ENCODE measurements at places on chromosomes 16 and 17.

DNA sequence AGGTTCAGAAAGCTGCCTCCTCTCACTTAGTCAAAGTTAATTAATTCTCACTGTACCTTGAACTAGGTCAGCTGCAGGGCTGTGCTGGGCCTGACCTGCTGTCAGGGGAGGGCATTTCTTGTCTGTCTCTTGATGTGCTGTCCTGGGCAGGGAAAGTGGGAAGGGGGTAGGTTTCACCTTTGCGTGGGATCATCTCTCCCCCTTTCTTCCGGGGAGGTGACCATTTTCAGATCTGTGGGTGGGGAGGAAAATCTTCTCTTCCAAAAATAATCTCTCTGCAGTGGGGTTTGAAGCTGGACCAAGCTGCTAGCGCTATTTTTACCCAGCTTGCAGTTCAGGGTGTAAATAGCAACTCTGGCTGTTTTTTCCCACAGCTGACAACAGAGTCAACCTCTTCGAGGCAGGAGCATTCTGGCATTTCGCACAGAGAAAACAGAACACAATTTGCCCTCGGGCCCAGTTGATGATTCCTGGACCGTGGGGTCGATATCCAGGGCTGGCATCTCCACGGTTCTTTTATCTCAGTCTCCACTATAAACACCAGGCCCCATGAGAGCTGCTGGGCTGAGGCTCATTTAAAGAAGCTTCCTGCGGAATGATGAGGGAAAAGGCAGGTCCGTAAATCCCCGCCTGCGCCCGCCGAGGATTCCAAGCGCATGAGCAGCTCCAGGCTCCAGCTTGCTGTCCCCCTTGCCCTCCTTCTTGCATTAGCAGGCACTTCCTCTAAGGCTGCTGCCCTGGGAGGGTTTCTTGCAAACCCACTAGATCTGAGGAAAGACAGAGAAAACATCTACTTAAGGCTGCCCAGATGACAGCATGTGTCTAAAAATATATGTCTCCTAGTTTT lies 93.9 kb downstream of the YPEL2 start:
- no peak for DNase-seq

GRCh38 chr17:58005728-58006559 lies 1.1 kb downstream of the SRSF1 start:
- peak; percentile 62 for DNase-seq

DNA sequence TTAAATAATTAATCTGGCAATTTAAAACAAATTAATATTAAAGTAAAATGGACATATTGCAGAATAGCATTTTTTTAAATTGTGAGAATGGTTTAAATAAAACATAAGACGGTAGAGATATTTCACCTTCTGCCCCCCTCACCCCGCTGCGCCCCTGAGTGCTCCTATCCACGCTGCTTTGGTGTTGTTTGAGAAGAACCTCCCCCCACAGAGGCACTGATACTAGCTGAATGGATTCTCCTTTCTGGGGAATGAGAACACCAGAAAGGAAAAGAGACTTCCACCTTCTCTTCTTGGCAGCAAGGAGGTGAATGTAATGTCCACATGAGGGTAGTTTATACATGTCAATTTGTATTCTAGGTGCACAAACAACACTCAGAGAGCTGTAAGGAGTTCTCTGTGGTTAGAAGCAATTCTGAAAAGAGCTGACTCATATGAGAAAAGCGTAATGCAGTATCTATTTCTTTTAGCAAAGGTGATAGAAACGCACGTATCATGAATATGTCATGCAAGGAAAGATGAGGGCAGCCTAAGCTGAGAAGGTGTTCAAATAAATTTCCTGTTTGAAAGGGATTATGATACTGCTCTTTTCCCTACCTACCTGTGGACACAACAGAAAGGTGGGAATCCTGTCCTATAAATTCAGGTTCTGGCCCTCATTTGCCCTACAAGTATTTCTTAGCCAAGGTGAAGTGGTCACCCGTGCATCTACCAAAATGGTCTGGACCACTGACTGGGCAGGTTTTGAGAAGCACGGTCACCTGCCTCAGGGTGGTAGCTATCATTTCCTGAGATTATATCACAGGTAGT lies 126.9 kb downstream of the PARN start:
- DNase-seq, result no peak

DNA sequence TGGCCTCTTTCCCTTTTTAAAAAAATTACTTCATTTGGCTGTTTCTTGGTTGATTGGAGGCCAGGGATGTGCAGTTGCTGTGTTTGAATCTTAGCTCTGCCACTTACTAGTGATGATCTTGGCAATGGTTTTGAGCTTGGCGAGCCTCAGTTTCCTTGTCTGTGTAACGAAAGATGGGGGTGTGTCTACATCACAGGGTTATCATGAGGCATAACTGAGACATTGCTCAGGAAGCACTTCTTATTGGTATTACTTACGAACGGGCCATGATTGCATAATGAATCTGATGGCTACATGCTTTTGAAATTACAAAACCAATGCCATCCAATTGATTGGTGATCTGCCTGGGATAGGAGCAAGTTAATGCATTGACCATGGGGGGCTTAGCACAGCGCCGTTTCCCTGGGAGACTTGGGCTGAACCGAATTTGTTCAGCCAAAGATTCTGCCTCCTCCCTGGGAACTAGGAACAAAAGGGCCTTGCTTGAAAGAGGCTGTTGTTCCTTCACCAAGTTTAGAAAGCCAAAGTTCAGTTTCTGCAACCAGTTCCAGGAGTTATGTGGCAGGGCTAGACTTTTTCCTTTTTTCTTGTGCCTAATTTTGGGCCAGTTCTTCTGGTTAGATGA lies 21.9 kb downstream of the CMIP start:
- no peak for DNase-seq

DNA sequence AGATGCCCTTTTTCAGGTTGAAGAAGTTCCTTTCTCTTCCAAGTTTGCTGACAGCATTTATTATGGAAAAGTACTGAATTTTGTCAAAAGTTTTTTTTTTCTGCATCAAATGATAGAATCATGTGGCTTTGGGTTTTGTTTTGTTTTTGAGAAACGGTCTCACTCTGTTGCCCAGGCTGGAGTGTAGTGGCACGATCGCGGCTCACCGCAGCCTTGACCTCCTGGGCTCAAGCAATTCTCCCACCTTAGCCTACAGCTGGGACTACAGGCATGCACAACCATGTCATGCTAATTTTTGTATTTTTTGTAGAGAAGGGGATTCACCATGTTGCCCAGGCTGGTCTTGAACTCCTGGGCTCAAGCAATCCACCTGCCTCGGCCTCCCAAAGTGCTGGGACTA lies 7.3 kb downstream of the CMTM4 start:
- no peak for DNase-seq

DNA sequence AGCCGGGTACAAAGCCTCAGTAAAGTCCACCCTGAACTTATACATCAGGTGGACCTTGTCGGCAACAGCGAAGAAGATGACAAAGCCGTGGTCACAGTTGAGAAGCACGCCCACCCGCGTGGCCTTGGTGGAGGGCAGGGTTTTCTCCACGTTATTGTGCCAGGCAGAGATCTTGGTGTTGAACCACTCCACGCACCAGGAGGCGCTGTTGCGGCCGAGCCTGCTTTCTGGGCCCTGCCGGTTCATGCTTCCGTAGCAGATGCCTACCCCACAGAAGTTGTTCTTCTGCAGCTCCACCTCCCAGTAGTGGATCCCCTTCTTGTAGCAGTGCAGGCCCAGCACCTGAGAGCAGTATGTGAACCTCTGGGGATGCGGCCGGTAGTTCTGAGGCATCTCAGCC lies 22.1 kb downstream of the TRIM25 start:
- DNase-seq, result peak; percentile 41

- no peak for DNase-seq
Measured at GRCh38 chr17:81310949-81311550, 15.9 kb upstream of the SLC38A10 start.

DNA sequence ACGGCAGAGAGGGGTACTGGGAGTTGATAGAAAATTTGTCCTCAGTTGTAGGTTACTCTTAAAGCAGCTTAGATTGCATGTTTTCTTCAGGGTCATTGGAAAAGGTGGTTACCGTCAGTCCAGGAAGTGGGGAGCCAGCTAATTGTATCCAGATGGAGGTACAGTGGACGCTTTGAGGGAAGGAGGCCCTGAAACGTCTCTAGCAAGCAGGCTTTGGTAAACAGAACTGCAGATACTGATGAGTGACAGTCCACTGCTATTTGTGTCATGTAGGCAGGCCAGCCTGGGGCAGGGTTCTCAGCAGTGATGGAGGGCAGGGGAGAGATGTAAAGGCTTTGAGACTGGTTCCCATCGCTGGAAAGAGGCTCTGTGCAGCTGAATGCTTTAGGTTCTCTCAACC lies 30.2 kb upstream of the ST6GALNAC1 start:
- DNase-seq, result no peak

- DNase-seq, result no peak
Measured at GRCh38 chr16:79192904-79193303, 407.6 kb downstream of the MAF start.

- no peak for DNase-seq
Measured at GRCh38 chr17:2713881-2714280, 2.3 kb upstream of the CLUH start.

- peak; percentile 82 for DNase-seq
Measured at GRCh38 chr17:7132511-7133094, 18.0 kb upstream of the ASGR2 start.

DNA sequence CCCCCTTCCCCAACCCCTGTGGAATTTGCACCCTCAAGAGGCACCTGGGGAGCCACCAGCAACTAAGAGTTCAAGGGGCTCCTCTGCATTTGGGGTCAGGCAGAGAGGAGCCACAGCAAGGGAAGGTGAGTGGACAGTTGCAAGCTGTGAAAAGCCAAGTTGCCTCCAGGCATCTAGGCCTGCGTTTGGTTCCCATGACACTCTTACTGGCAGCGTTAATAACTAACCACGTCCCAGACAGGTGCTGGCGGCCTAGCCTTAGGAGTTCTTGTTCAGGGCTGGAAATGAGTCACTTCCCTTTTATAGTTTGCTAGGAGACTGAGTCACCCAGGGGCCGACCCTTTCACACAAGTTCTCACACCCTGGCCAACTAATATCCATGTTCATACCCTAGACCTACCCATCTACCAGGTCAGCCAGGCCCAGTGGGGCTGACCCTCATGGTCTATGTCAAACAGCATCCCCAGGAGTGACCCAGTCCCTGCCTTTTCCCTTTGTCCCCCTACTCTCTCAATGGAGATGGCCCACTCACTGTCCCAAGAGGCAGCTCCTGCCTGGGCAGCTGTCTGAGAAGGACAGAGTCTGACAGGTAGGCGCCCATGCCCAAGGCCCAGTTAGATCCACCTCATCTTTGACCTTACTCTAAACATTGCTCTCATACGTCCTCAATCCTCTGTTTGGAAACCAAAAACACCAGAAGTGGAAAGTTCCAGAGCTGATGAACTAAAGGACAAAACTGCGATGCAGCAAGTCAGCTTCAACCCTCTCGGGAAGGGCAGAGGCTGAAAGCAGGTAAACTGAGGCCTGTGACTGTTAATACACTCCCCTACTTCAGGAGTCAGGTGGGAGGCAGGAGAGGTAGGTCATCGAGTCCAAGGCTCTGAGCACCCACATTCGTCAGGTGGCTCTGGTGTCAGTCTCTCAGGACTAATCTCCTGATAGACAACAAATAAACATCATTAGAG lies 300.6 kb downstream of the SOX9 start:
- DNase-seq, result no peak

DNA sequence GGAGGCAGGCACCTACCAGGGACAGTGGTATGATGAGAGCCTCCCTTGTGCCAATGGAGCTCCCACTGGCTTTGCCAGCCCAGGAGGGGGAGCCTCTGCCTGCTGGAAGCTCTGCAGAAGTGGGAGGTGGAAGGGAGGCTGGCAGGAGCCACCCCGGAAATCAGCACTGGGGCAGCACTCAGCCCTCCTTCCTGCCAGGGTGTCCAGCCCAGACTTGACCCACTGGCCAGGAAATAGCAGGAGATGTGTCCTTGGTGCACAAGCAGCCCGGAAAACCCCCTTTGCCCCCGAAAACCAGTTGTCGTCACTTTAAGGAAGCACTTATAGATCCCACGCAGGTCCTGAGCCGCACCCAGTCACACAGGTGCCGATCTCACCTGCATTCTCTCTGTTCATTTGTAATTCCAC lies 49.3 kb upstream of the CACNG4 start:
- DNase-seq, result no peak

DNA sequence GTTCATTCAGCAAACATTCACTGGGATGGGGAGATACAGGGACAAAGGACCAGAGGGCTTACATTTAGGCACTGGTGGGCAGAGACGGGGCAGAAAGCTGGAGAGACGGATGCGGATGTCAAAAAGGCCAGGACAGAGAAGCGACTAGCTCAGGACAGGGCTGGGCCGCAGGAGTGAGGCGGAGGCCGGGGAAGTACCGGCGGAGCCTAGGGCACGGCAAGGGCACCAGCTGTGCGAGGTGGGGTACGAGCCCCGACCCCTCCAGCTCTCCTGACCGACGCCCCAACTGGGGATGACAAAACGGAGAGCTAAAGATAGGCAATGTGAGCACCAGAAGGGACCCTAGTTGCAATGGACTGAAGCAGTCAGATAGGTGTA lies 3.9 kb upstream of the SGCA start:
- DNase-seq, result no peak

GRCh38 chr17:44059101-44059892 lies 7.2 kb downstream of the LSM12 start:
- no peak for DNase-seq

DNA sequence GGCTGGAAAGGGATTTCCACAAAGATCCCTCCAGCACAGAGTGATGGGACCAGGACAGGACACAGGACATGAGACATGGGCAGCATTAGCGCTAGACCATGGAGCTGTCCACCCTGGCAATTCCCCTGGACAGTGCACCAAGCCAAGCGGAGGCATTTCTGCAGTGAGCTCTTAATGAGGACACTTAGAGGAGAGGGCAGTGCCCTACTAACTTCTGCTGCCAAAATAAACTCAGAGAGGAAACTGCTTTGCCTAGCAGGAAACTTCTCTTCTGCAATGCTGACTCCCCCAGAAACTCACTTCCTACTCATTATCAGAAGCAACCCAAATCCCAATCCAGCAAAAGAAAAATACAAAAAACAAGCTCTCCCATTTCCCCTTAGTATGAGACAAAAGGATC lies 119.2 kb downstream of the HS3ST2 start:
- DNase-seq, result no peak

- no peak for DNase-seq
Measured at GRCh38 chr17:76578376-76578775, 7.3 kb downstream of the ST6GALNAC2 start.
